Transverse colon (tissue), 4 donors: ENCODE measurements at places on chromosomes 1 and 21.
A peak's percentile ranks its signal among the peaks of the same experiment; 100 is the strongest.

GRCh38 chr1:160453443-160453842, 53.1 kb downstream of the VANGL2 start:
- DNase-seq, result no peak

- no peak for DNase-seq
Observed at GRCh38 chr1:74388855-74389254, 123.6 kb downstream of the LRRC53 start.

DNA sequence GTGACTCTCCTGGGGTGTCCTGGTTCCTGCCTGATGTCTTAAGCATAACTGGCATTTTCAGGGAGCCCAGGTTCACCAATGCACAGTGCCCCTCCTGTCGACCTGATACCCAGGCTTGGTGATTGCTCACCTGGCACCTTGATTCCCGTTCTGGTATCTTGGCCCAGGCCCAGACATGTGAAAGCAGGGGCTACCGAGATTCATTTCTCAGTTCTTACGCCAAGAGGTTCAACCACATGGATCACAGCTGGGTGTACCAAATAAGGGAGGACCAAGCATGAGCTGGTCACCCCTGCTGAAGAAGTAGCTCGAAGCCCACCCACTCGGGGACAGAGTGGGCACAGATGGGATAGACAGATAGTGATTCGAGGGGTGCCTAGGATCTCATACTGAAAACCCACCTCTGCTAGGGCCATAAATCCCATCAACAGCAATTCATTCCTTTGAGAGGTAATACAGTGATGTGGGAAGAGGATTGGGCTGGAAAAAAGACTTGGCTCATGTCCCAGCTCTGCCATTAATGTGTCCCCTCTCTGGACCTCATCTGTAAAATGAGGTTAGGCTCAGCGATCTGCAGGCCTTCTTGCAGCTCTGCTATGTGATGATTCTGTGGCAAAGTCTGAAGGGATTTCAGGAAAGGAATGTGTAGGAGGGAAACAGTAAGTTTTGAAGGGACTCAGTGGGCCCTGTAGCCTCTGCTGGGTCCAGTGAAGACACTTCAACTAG, 2.7 kb downstream of the EPHX1 start:
- no peak for DNase-seq

DNA sequence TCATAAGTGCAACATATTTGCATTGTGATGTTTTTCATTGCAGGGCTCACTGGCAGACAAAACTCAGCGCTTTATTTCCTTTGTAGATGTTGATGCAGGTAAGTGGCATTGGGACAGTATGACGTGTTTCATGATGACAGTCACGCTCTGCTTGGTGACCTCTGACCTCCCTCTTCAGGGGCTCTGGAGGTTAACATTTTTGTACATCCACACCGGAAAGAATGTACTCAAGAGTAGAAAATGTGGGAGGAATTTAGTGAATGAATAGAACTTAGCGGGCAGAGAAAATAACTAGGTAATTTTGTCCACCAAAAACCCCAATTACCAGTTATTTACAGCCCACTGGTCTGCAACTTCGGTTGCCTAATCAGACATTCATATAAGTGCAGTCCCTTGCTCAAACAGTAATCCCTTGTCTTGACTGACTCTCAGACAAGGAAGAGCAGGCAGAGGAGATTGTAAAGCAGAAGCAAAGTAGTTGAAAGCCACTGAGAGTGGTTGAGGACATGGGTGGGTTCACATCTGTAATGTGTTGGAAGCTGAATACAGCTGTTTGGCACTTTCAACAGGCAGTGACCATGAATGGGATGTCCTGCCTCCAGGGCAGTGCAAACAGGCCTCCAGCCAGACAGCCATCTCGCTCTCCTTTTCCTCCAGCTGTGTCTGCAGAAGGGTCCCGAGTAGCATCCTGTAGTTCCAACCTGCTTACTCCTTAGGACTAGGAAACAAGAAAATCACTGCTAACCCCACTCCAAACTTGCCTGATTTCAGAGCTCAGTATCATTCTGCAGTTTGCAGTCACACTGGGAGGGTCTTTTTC, 188.9 kb downstream of the NRIP1 start:
- DNase-seq, result no peak

DNA sequence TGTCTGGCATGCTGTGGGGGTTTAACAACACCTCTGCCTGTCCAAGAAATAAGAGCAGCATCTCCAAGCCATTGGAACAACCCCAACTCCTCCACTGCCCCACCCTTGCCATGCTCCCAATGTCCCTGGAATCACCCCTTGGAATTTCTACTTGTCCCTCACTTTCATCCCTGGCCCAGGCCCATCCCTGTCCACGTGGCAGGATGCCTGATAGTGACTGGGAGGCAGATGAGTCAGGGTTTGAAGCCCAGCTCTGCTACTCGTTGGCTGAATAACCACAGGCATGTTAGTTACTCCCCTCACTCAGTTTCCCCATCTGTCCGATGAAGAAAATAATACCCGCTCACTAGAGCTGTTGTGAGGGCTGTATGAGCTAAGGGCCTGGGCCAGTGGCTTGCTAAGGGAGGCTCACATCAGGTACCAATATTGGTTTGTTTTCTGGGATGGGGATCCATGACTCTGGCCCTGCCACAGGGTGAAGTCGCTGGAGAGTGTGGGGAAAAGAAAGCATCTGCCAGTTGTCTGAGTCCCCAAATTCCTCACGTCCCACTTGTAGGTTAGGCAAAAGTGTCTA, 99.4 kb upstream of the TLR5 start:
- no peak for DNase-seq

GRCh38 chr1:118928739-118929554, 59.2 kb downstream of the TBX15 start:
- no peak for DNase-seq

GRCh38 chr21:14591377-14591776, 45.3 kb upstream of the SAMSN1 start:
- no peak for DNase-seq

DNA sequence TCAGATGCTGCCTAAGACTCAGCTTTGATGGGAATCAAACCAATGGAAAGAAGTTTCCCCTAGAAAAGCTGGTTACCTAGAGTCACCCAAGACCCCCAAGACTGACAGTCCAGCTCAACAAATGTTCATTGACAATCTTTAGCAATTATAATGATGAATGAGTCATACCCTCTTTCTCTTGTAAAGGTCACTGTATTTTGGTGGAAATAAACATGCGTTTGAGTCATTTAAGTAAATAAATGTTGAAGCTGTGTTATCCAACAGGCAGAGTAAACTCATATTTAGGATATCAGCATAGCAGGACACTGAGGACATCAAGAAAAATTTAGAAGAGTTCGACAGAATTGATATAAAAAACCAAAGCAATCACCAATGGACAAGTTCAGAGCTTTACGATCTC, 295.9 kb downstream of the RGS7 start:
- no peak for DNase-seq

- peak; percentile 78 for DNase-seq
Observed at GRCh38 chr1:246506674-246507481, at the start of gene SMYD3. TSS of gene SMYD3 (minus strand) at chr1:246507279.

DNA sequence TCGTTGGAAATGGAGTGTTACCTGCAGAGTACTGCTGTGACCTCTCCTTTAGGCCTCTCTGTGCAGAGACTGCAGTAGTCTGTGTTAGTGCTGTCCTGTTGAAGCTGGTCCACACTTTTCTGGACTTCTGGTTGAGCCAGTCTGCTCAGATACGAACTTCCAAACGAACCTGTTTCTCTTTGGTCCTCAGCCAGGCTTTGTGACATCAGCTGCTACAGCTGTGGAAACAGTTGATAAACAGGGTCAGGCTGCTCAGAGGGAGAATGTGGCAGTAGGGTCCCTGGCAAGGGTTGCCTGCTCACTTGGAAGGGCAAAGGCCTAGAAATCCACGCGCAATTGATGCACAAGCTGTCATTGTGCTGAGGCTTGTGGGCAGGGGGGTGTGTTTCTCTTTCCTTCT, 98.8 kb downstream of the NOS1AP start:
- DNase-seq, result no peak

DNA sequence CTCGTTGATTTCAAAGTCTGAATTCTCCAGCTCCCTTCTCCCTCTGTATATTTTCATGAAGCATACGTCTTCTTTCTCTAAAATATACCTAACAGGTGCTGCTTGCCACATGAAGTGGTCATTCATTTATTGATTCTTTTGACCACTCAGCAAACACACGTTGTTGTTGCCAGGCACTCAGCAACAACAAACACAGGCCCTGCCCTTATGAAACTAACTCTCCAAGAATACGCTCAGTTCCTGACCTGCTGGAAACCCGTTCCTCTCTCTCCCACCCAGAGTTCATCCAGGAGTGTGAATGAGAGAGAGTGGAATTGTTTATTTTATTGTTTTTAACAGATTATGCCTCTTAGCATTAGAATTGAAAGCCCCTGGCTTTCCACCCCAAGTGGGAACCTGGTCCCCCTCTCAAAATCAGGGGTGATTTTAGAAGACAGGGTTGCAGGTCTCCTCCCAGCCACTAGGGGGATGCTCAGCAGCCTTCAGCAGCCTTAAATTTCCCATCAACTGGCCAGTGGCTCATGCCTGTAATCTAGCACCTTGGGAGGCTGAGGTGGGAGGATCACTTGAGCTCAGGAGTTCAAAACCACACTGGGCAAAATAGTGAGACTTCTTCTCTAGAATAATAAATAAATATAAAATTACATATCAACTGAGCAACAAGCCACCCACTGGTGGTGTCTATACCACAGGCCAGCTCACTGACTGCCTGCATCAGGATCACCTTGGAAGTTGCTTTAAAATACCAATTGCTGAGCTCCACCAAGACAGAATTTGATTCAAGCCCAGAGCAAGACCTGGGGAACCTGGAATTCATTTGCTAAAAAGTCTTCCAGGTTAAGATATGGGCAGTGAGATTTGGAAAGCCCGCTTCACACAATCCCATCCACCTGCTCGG, 181.0 kb upstream of the KLHDC7A start:
- DNase-seq, result no peak

DNA sequence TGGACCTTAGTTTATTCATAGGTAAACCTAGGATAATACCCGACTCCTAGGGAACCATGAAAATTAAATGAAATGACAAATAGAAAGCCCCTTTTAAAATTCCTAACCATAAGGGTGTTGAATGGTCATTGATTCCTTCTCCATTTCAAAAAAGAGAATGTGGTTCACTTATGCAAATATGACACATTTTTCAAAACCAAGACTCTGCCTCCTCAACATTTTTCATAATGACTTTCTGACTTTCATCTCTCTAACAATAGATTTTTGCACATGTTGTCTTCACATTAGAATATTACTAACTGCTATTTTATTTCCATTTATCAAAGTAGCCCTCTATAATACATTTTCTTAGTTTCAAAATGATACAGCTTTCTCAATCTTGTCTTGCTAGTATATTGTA, 169.1 kb downstream of the NTNG1 start:
- no peak for DNase-seq

GRCh38 chr1:241086686-241087085, 270.3 kb downstream of the RGS7 start:
- DNase-seq, result no peak

DNA sequence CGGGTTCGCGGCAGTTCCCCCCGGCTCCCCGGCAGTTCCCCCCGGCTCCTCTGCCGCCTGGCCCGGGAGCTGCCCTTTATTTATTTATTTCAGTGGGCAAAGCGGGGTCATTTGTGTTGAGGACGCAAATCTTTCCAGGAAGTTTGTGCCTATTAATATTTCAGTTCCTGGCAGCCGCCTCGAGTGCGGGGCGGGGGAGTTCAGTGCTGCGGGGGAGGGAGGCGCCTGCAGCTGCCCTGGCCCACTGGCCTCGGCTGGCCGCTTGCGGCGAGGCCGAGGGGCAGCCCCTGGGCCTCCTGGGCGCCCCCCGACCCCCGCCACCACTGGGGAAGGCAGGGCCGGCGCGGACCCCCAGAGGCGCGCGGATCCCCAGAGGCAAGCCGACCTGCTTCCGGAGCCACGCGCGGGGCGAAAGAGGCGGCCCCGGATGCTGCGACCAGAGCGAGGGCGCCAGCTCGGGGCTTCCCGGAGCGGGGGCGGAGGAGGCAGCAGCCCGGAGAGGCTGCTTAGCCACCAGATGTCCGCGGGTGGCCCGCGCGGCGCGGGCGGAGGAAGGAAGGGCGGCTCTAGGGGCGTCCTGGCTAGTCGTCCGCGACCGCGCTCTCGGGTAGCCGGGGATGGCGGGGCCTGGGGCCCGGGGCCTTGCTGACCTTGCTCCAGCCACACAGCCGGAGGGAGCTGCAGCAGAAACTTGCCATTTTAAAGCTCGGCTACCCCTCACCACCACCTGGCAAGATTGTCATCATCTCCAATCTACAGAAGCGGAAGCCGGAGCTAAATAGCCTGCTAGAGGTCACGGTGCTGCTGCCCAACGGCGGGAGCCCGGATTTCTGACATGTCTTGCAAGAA, 48.0 kb downstream of the H3-3A start:
- DNase-seq, result peak; percentile 73

DNA sequence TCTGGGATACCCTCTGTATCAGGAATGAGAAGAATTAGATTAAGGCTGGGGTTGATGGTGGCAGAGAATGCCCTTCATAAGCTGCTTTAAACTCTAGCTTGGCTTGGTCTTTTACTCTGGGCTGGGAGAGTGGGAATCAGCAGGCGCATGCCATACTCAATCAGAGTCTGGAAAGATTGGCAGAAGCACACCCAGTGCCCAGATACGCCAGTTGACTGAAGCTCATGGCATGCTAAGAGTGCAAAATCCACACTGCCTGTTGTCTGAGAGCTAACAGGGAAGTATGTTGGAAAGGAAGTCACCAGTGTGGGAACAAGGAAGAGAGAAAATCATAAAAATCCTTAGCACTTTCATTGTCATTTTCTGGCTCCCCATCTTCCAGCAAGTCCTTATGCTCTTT, 53.0 kb downstream of the HMCN1 start:
- no peak for DNase-seq

- no peak for DNase-seq
Observed at GRCh38 chr1:115744646-115745275, 23.8 kb downstream of the CASQ2 start.

DNA sequence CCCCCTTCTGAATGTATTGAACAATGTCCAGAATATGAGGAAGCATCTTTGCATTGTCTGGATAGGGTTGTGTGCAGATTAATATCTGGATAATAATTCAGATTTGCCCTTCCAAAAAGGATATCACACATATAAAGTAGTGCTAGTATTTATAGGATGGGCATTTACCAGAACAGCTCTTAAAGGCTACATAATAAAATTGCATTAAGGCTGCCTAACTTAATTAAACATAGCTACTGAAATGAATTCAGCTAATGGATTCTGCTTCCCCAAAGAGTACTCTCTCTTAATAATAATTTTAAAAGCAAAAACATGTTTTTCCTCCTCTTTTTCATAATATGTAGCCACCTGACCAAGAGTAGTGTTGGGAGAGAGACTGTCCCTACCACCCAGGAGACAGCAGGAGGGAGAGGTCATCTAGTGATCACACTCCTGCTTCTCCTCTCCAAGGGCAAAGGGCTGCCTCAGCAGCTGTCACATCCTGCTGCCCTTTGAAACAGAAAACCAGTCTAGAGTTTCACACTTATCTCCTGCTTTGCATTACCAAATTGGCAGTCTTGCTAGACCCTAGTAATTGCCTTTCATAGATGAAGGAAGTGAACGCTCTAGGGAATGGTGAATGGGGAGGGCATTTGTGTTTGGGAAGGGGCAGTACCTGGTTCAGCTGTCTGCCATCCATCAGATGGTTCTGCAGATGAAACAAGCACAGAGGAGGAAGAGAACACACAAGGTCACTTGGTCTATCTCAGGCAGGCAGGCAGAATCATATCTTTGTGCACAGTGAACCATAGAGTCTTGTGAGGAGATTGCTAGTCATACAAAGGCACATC, 29.3 kb upstream of the DDAH1 start:
- no peak for DNase-seq

- DNase-seq, result no peak
Observed at GRCh38 chr1:51583532-51583931, 33.4 kb upstream of the OSBPL9 start.

- DNase-seq, result peak; percentile 81
Observed at GRCh38 chr1:23916209-23917131, 3.3 kb upstream of the CNR2 start.
